ENCODE measurements at places on chromosomes 1 and 21.

DNA sequence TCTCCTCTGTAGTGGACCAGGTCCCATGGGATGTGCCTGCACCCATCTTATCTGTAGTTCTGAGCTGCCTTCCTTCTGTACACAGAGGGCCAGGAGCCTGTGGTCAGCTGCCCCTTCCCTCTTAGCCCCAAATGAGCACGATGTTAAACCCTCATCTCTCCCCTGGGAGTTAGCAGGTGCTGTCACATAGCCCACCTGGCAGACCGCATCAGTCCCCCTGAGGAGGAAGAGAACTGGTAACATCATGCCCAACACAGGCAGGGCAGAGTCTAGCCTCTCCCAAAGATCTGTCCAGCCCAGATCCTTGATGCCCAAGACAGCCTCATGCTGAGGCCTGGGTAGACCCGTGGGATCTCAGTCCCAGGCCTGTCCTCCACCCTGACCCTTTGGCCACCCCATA, 4.7 kb downstream of the TIE1 start:
- no peak for DNase-seq

DNA sequence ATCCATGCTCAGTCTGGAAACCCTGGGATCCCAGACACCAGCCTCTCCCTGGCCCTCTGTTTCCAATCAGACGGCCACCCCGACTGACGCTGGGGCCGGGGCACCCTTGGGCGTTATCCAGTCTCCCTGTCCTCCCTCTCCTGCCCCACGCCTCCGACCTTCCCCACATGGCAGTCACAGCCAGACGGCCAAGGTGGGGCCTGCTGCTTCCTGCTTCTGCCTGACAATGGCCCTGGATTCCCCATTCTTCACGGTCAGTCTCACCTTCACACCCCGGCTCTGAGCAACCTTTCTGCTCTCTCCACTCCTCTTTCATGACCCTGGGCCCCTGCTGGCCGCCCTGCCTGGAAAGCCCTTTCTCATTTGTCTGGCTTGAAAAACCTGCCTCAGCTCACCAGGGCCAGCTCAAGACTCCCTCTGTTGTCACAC, 6.6 kb downstream of the GNG4 start:
- DNase-seq, result no peak

- no peak for DNase-seq
Observed at GRCh38 chr1:245332085-245332484, 177.3 kb downstream of the KIF26B start.

- DNase-seq, result no peak
Observed at GRCh38 chr21:25934771-25935224, 200.0 kb downstream of the GABPA start.

- peak; percentile 66 for DNase-seq
Observed at GRCh38 chr1:28115267-28115666, 26.9 kb upstream of the EYA3 start.

DNA sequence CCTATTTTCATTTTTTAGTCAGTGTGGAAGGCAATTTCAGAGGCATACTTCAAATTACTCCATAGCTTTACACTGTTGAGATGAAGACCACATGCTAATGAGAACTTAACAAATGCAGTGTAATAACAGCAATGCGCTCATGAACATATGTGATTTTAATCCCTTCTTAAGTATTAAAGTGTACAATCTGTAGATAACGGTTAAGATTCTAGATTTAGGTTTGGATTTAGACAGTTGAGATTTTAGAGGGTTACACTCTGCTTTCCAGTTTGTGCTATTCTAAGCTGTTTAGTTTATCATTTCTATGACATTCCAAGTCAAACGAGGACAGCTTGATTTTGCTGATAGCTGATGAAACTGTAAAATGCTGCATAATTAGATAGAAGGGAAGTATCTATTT, 257.8 kb upstream of the CHRM3 start:
- DNase-seq, result no peak

GRCh38 chr21:28704746-28705145, 287.9 kb downstream of the LTN1 start:
- no peak for DNase-seq

- DNase-seq, result no peak
Observed at GRCh38 chr1:184407816-184408510, 21.1 kb downstream of the C1orf21 start.

DNA sequence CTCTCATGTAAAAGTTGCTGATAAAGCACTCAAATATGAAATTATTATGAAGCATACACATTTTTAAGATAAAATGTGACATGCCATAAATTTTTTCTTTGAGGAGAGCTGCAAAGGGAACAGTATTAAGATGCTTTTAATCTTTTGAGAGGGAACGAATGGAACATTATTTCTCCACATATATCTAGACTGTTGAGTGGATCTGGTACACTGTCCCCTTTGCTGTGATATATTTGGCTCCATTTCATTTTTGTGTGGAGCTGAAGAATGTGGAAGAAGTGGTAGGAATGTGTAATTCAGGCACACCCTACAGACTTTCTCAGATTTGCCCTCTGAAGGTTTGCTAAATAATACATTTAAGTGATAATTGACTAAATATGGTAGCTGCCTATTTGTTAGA, 31.7 kb downstream of the PGM1 start:
- no peak for DNase-seq

- no peak for DNase-seq
Observed at GRCh38 chr21:43269957-43270705, 101.3 kb downstream of the CRYAA start.

- DNase-seq, result no peak
Observed at GRCh38 chr1:243443557-243443956, 187.7 kb downstream of the SDCCAG8 start.

DNA sequence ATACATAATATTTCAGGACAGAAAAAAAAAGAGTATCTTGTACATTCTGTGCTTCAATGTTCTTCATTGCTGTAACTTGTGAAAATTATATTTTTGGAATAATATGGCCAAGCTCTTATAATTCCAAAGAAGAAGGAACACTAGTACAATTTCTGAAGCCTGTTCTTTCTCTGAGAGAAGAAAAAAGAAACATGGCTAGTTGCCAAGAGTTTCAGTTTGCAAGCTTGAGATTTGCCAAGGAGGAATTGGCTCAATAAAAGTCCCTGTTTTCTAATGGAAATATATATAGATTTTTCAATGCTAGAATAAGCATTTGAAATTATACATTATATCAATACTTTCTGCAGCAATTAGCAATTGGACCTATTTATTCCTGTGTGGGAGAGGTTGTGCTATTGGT, 285.2 kb upstream of the NEGR1 start:
- no peak for DNase-seq

GRCh38 chr1:157357111-157357510, 195.2 kb downstream of the FCRL5 start:
- no peak for DNase-seq

- DNase-seq, result no peak
Observed at GRCh38 chr1:208919371-208919770, 664.1 kb upstream of the CAMK1G start.

DNA sequence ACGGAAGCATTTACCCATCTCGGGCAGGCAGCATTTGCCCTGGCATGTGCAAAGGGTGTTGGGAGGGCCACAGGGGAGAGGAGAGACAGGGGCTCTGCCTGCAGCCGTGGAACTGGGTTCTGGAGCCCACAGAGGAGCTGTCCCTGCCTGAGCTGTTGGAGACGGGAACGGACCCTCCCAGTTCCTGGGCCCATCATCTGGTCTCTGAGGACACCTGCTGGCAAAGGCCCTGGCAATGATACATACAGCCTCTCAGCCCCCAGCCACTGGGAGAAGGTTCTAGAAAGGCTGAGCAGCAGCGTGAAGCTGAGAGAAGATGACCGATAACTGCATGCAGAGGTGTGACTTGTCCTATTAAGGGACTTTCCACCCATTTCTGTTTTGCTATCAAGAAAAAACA, 31.4 kb downstream of the FAAP20 start:
- DNase-seq, result no peak

DNA sequence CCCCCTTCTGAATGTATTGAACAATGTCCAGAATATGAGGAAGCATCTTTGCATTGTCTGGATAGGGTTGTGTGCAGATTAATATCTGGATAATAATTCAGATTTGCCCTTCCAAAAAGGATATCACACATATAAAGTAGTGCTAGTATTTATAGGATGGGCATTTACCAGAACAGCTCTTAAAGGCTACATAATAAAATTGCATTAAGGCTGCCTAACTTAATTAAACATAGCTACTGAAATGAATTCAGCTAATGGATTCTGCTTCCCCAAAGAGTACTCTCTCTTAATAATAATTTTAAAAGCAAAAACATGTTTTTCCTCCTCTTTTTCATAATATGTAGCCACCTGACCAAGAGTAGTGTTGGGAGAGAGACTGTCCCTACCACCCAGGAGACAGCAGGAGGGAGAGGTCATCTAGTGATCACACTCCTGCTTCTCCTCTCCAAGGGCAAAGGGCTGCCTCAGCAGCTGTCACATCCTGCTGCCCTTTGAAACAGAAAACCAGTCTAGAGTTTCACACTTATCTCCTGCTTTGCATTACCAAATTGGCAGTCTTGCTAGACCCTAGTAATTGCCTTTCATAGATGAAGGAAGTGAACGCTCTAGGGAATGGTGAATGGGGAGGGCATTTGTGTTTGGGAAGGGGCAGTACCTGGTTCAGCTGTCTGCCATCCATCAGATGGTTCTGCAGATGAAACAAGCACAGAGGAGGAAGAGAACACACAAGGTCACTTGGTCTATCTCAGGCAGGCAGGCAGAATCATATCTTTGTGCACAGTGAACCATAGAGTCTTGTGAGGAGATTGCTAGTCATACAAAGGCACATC, 29.3 kb upstream of the DDAH1 start:
- DNase-seq, result no peak

Data from stimulated activated CD4-positive, alpha-beta T cell treated with anti-CD3 and anti-CD28 coated beads, Interleukin-15, amount 100 ng/mL, for 24 hours (primary cell).